Cerebellar nuclear complex (tissue), 1 donor: ENCODE measurements at places on chromosomes 16 and 17.

DNA sequence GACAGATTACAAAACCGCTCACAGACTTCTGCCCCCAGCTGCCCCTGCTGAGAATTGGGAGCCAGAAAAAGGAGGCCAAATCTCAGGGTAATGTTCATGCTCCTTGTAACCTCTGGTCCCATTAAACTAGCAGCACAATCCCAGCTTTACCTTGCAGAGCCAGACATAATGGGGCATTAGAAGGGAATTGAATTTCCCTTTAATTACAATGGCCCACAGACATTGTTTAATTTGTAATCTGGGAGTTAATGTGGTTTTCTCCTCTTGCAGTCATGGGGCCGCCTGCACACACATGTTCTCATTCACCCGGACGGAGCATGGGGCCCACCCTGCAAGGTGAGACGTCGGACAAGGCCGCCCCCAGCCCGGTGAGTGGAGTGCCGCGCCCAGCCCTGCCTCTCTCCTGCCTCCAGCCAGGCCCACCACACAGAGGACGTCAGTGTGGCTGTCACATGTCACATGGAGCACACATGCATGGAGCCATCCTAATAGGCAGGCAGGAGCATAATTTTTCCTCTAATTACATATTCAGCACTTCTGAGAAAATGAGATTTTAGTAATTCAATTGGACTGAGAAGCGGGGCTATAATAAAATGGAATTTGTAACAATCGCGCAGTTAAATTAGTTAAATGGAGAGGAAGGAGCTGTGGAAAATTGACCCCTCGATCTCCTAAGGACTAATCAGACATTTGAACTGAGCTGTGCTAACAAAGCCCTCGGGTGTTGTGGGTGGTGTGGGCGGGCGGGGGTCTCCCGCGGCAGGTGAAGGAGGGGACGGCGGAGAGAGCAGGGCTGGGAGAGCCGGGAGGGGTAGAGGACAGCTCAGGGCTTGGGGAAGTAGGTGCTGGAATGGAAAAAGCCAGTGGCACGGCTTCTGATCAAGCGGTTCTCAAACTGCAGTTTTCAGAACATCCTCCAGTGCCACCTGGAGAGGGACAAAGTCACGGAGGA lies 87.7 kb downstream of the ENGASE start:
- DNase-seq: no peak

GRCh38 chr17:13353590-13353989 lies 248.1 kb downstream of the HS3ST3A1 start:
- no peak for DNase-seq

- no peak for DNase-seq
Measured at GRCh38 chr16:3101018-3101840, 2.1 kb upstream of the ZSCAN10 start.

GRCh38 chr17:3843935-3844516 lies 2.0 kb downstream of the NCBP3 start:
- DNase-seq: no peak

DNA sequence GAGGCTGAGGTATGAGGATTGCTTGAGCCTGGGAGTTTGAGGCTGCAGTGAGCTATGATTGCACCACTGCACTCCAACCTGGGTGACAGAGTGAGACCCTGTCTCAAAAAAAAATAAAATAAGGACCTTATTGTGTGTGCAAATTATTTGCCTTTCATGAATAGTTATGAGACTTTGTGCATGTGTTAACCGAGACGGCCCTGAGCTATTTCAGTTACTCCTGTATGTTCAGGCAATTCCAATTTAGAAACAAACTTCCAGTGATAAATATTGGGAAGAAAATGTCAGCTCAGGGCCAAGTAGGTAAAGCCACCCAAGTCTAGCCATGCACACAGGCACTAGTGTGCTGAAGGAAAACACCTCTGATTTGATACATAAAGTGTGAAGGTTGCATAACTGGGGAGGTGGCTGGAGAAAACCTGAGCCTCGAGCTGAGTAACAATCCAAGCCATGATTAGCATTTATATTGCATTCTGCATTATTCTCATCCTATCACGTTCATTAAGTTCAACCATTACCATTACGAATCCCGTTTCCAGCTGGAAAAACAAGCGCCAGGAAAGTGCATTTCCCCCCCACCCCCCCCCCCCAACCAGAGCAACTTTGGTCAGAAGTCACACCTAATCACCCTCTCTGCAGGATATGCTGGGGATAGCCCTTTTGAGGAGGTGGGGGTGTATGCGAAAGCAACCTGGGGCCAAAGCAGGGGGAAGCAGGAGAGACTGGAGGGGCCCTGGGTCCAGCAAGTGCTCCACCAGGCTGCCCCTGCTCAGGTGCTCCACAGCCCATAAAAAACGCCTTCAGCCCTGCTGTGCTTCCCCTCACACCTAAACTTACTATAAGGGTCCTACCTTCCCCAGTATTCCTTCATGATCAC lies 18.6 kb upstream of the ENDOV start:
- no peak for DNase-seq

DNA sequence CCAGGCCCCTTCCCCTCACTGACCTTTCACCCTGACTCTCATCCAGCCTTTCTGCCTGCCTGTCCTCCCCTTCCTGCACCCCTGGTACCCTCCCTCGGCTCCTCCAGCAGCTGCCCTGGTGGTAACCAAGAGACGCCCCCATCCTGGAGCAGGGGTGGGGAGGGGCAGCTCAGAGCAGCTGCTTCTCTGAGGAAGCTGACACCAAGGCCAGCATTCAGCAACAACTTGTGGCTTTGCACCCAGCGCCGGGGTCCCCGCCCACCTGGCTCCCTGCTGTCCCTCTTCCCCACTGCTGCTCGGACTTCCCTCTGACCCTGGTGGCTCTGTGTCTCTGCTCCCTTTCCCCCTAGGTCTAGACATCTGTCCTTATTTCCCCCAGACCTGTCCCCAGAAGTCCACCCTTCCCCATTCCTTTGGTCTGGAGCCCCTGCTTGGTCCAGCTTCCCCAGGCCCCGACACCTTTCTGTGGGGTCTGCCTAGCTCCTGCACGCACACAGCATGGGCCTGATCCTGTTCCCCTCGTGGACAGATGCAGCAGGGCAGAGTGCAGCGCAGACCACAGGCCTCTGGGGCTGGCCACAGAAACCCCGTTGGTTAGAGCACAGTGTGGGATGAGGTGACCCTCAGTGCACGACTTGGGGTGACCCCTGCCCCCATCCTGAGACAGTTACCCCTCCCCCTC lies 1.2 kb upstream of the ATP2A1 start:
- no peak for DNase-seq

GRCh38 chr17:49224997-49225337 lies 5.6 kb downstream of the PHOSPHO1 start:
- DNase-seq: no peak

DNA sequence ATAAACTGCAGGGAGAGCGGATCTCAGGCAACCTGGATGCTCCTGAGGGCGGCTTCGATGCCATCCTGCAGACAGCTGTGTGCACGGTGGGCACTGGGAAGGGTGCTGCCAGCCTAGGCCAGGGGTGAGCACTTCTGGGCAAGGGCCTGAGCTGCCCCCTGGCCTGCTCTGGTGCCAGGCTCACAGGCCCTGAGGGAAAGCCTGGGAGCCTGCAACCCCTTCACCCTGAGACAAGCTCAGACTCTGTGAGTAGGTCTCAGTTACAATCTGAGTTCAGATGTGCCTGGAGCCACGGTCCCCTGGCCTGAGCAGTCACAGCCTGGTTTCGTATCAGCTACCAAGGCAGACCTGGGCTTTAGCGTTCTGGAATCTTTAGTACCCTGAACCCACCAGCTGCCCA lies 8.1 kb downstream of the ITGB4 start:
- DNase-seq: no peak

GRCh38 chr17:31738067-31738466 lies 121.0 kb downstream of the COPRS start:
- DNase-seq: no peak

- DNase-seq: no peak
Measured at GRCh38 chr17:31466096-31466760, 74.8 kb downstream of the RAB11FIP4 start.

GRCh38 chr16:4002121-4002520 lies 114.1 kb downstream of the ADCY9 start:
- no peak for DNase-seq

GRCh38 chr17:17743391-17744112 lies 62.3 kb downstream of the RAI1 start:
- DNase-seq: no peak

DNA sequence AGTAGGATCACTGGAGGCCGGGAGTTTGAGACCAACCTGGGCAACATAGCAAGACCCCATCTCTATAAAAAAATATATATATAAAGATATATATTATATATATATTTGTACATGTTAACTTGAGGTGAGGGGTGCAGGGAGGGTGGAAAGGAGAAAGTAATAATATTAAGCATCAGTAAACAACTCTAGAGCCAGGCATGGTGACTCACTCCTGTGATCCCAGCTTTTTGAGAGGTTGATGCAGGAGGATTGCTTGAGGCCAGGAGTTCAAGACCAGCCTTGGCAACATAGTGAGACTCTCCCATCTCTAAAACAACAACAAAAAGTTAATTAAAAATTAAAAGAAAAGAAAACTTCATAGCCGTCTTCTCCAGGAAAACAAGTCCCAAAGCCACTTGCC lies 61.7 kb upstream of the SMURF2 start:
- DNase-seq: no peak

DNA sequence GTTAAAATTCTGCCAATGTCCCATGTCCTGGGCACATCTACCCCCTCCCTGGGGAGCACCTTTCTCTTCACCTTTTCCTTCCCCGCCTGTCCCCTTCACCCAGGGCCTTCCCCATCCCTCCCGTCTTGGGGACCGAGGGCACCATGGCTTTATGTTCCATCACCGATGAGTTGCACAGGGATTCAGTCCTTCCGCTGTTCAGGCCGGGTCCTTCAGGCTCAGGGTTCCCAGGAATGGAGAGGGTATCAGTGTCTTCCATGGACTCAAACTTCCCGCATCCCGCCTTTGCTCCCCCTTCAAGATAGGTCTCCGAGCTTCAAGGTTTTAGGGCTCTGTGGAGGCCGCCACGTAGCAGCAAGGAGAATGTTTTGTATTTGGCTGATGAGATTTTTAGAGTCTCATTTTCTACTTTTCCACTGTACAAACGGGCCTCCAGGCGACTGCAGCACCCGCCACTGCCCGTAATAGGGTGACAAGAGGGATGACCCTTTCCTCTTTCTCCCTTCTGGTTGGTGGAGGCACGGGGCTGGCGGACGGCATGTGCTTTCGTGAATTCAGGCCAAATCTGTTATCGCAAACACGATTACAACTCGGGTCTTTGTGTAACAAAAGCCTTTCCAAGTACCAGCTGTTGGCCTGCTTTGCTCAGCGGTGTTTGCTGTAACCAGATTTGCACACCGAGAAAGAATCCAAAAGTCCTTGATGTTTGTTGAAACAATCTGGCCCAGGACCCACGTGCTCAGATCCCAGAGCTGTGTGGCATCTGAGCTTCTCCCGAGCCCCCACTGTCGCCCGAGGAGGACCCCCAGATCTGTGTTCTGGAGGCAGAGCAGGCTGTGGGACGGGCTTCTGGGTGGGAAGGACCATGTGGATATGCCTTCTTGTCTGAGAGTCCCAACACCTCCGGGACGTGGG lies 236.3 kb downstream of the SEC14L1 start:
- no peak for DNase-seq

GRCh38 chr16:11190588-11191560 lies 65.1 kb downstream of the SOCS1 start:
- DNase-seq: peak; percentile 20

- no peak for DNase-seq
Measured at GRCh38 chr17:80145076-80146075, 1.6 kb downstream of the EIF4A3 start.

- DNase-seq: no peak
Measured at GRCh38 chr17:20043021-20043420, 33.9 kb downstream of the SPECC1 start.
